ENCODE measurements at places on chromosomes 5 and 9.

DNA sequence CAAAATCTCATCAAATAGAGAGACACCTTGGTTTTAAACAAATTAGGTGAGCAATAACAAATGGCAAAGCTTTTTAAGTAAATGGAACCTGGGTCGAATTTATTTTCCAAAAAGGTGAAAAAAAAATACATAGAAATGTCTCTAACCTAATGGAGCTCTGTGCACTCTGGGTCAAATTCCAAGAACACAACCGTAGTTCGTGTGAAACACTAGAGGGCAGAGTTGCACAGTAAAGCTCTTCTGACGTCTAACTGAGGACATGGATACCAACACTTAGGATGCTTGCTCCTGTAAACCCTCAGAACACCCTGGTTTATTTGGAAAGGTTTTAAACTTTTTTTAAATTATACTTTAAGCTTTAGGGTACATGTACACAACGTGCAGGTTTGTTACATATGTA is 18.9 kb downstream of the MARCHF11 start:
- no peak for DNase-seq

- DNase-seq = no peak
Measured at GRCh38 chr5:142235050-142235797, 89.6 kb downstream of the SPRY4 start.

GRCh38 chr9:2022560-2022959 is 7.4 kb downstream of the SMARCA2 start:
- DNase-seq = no peak

DNA sequence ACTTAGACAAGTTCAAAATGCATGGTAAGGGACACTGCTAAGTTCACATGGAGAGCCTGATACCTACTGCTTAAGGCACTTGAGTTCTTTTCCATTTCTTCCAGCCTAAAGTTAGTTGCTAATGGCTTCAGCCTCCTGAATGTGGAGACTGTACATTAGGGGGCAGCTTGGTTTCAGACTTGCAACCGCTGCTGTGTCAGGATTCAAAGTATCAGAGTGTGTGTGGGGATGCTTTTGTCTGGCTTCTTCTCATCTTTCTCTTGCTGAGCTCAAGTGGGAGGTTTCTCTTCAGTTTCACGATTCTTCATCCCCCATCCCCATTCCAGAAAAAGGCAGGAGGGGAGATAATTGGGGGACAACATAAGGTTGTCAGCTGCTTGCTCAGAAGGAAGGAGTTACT is 49.4 kb downstream of the ATP10B start:
- DNase-seq = no peak

DNA sequence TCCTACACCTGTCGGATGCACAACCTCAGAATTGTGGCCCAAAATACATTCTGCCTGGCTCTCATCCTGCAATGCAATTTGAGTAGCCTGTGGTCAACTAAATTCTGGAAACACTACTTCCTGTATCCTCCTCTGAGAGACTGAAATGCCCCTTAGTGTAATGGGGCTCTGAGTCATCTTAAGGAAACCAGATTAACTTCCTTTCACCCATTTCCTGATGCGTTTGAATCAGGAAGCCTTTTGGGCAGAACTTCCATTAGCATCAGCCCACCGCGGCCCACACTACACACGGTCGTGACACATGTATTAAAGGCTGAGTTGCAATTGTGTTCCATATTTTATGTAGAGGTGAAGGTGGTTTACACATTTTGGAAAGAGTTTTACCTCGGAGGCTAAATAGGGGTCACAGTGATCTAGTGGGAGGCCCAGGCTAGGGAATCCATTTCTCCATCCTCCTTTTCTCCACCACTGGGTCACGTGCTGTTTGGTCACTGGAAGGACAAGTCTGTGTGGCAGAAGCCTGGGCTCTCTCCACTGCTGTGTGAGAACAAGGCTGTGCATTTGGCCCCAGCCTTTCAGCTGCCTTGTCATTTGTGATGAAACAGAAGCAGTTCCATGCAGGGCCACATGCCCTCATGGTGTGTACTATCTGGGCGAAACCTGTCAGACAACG is 55.9 kb downstream of the DAP start:
- DNase-seq = no peak

DNA sequence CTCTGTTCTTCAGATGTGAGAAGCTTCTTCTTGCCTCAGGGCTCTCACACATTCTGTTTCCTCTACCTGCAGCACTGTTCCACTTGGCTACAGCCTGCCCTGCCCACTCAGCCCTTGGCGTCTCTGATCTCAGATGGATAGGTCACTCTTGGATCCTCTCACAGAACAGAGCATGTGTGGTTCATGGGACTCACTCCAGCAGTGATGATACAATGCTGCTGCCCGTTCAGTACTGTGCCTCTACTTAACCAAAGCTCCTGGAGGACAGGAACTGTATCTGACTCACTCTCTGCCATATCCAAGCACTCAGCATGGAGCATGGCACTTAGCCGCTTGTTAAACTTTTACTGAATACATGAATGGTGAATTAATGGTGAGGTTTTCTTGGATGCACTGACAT is 3.4 kb upstream of the SPINK4 start:
- no peak for DNase-seq

DNA sequence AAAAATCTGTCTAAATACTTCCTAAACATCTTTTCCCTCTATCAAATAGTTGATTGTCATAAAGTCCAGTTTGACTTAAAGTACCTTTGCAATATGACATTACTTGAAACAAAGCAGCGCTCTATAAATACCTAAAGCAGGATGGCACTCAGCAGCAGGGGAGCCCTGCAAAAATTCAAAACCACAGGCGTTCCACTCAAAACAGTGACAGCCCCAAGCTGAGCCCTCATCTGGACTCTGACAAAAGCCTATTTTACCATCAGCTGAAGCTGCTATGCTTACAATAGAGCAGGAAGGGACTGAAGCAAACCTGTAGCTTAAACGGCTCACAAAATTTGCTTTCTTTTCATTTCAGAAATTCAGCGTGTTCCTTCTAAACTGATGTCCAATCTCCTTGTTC is 11.5 kb downstream of the GABRA6 start:
- no peak for DNase-seq

GRCh38 chr5:123708074-123708806 is 196.3 kb downstream of the CSNK1G3 start:
- peak; percentile 87 for DNase-seq

DNA sequence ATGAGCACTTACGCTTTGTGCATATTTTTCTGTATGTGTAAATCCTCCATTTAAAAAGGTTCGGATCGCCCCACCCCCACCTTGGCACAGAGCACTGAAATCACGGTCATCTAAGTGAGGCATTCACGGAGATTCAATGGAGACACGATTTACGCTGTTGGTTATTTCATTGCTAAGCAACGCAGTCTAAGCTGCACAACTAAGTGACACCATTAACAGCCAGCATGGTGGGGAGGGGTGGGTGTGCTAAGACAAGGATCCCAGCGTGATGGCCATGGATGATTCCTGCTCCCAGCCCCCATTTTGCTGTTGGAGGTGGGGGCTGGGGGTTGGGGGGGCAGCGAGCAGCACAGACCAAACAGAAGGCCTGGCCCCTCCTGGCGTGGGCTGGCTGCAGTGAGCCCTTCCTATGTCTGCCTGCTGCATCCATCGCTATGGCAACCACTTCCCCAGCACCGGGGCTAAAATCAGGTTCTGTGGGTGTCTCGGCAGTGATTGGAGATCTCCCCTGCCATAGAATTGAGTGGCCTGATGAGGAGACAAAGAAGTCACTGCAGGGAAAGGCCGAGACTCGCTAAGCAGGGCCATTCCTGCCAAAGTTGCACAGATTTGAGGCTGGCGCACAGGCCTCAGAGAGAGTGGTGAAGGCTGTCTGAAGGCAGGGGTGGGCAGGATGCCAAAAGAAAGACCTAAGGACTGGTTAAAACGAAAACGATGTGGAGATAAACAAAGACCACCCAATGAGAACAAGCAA is 14.3 kb upstream of the MARCHF6 start:
- no peak for DNase-seq

DNA sequence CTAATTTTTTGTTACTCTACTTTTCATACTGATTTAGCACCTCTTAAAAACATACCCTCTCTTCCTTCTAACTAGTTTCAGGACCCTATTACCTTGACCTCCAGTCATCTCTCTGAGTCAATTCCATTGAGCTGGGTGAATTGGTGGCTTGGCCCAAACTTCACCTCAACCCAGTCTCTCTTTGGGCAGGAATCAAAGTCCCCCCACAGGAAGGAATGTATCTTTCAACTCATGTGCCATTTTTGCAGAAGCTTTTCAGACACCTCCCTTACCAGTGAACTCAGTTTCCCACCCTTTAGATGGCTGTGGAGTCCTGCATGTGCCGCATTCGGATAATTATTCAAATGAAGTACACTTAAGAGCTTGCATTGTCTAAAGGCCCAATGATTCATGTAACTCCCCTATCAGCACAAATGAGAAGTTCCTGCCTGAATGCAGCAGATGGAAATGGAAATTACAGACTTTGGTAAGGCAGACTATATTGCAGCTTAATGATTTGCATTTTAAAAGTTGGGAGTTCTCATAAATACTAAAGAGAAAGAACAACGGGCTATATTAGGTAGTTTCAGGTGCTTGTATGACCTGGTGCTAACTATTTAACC is 693.5 kb downstream of the PTPRD start:
- DNase-seq = no peak

GRCh38 chr5:134813407-134813806 is 32.4 kb upstream of the C5orf24 start:
- DNase-seq = no peak

DNA sequence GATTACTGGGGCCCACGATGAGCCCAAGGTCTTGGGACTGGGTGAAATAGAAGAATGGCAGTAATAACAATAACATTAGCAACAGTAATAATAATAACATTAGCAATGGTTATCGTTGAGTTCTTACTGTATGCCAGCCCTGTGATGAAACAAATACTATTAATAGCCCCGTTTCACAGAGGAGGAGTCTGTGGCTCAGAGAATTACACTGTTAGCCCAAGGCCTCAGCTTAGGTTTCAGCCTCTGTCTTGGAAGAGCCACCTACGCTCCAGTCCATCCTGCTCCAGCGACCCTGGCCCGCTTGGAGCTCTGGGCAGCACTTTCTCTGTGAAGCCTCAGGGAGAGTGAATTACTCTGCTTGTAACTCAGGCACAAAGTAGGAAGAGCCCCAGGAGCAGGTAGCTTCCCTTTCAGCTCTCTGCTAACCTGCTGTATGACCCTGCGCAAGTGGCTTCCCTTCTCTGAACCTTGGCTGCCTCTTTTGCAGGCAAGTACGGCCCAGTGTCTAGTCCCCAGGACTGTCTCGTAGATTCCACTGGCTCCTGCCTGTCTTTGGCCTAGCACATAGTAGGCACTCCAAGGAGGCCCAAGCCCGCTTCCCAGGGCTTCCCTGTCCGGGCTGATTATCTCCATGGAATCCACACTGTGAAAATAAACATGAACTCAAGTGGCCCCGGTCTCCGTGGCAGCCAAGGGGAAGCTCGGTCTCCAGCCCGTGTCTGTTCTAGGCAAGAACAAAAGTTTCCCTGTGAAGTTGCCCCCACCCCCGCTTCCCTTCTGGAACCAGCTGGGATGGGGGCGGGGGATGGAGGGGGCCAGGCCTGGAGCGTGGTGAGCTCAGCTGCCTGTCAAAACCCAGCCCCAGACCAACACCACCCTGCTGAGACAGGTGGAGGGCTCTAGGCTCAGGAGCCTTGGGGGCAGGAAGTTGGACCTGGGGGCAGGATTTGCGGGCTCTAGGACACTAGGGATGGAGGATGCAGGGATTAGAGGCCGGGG is 26.2 kb upstream of the LMX1B start:
- no peak for DNase-seq

DNA sequence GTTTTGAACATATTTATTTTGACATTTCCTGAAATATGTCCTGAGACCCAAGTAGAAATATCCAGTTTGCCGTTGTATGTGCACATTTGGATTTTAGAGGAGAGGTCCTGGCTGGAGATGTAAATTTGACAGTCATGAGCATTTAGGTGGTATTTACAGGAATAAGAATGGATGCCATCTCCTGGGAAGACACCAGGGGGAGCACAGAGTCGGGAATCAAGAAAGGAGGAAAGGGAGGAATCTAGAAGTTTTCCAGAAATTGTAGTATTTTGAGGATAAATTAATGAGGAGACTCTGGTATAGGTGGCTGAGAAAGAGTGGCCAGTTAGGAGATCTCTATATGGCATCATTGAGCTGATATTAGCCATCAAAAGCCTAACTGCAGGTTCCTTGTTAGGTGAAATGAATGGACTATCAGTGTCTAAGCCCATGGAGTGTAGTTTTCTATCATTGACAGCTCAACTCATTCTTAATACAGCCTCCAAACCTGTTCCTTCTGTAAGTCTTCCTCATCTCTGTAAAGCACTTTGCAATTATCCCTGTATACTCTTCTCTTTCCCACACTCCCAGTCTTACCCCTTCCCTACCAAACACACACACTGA is 7.2 kb downstream of the GAPT start:
- no peak for DNase-seq

- DNase-seq = no peak
Measured at GRCh38 chr9:96203867-96204501, 98.0 kb downstream of the HSD17B3 start.

- no peak for DNase-seq
Measured at GRCh38 chr5:80961376-80962281, 1.5 kb downstream of the RASGRF2 start.

DNA sequence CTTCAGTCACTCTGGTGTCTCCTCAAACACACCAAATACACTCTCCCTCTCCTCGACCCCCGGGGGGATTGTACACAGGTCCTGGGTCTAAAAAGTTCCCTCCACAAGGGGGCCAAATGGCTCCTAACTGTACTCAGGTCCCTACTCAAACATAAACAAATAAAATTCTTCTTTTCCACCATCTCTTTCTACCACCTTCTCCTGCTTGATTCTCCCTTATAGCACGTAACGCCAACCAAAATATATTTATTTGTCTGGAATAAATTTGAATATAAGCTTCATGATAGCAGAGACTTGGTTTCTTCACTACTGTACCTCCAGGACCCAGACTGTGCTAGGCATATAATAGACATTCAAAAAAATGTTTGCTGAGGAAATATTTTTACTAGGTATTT is 21.4 kb downstream of the ZNF608 start:
- DNase-seq = no peak

DNA sequence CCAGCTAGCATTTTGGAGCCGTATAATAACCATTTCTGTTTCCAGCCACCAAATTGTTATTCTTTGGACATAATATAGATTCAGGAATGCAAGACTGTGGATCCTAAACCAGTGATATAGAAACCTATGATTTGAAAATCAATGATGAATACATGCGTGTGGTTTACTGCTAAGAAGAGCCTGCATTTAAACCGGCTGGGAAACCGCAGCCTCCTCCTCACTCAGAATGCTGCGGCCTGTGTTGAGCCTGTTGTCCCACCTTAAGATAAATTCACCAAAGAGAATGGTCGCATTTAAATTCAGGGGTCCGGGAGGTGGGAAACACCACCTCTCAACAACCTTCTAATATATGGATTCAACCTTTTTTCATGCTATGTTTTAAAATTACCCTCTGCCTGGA is 148.0 kb downstream of the MEF2C start:
- no peak for DNase-seq

GRCh38 chr5:135487839-135488514 is 35.8 kb upstream of the TIFAB start:
- DNase-seq = no peak

GRCh38 chr5:141715346-141715905 is 33.4 kb upstream of the ARAP3 start:
- no peak for DNase-seq

Measured in BJ (cell line).